ENCODE measurements at places on chromosomes 16 and 17.

GRCh38 chr16:54493061-54493460 is 206.5 kb upstream of the IRX3 start:
- no peaks in the 10 kb centered on the region for H3K4me1 ChIP-seq
- no peak overlapping the region for H3K4me3 ChIP-seq
- no peaks in the 10 kb centered on the region for H3K27me3 ChIP-seq
- H3K27ac ChIP-seq: no peak overlapping the region

DNA sequence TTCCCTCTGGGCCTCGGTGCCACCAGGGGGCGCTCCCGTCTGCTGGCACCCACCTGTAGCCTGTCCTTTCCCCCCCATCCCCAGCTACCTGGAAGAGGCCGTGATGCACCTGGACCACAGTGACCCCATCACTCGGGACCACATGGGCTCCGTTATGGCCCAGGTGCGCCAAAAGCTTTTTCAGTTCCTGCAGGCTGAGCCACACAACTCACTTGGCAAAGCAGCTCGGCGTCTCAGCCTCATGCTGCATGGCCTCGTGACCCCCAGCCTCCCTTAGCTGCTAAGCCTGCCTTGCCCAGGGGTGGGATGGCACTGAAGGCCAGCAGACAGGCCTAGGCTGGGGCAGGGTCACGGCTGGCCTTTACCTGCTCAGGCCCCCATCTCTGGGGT is 818 bp upstream of the NRN1L start:
- DNase-seq: peak; percentile 74
- H3K4me3 ChIP-seq: no peak overlapping the region

DNA sequence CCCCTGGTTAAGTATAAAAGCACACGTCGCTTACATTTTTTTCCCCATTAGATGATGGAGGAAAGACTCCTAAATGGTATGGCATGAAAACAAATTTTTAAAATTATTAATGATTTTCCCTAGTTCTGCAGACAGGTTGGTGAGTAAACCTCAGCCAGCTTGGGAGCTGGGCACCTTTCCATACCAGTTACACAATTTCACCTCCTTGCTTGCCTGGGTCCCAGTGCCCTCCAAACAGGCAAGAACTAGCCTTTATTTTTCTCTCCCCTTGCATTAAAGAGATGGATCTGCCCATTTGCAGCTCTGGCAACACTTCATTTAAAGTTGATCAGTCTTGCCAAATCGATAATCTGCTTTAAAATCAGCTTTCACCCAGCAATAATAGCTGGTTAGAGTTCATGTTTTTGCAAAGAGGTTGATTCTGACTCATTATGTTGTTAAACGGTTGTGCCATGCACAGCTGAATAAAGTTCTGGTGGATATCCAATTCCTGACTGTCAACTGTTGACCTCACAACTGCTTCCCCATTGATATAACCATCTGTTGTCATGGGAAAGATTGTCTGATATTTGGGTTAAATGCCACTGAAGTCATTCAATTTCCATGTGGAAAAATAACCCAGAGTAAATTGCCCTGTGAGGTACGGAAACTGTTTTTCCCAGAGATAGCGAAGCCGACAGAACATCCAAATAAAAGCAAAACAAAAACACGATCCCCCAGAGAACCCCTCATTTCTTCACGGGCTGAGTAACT is 1.3 kb downstream of the C17orf58 start:
- H3K4me1 ChIP-seq: peaks cover 24% of the 10 kb centered on the region
- H3K27ac ChIP-seq: no peak overlapping the region
- no peaks in the 10 kb centered on the region for H3K36me3 ChIP-seq
- peak overlapping the region; percentile 69 for H3K4me3 ChIP-seq
- DNase-seq: no peak

GRCh38 chr16:83911290-83911689 is 12.4 kb downstream of the MLYCD start:
- H3K27ac ChIP-seq: no peak overlapping the region
- H3K4me1 ChIP-seq: no peaks in the 10 kb centered on the region
- H3K27me3 ChIP-seq: no peaks in the 10 kb centered on the region
- H3K4me3 ChIP-seq: no peak overlapping the region

DNA sequence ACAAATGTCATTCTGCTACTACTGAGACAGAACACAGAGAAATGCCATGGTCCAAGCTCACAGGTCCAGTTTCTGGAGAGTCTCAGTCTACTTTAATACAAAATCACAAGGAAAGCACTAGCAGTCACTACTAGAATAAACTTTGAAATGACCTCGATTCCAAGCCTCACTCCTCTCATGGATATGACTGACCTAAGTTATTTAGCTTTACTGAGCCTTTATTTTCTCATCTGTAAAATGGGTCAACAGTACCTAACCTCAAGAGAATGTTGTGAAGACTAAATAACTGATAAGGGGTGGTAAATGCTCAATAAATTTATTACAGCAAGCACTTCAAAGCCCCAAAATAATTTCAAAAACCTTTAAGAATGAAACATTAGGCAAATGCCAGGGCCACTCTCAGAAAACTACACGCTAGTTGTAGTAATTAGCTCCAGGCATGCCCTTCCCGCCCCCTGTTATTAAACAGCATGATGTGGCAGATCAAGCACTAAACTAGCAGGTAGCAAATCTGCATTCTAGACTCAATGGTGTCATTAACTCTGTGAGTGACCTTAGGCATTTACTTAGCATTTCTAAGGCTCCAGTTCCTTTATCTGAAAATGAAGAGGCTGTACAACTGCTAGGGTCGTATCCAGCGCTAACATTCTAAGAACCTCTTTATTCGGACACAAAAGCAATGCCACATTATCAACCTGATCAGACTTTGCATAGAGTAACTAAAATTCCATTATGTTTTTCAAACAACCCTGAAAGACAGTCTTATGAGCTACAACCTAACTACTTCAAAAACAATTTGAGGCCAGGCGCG is 8.4 kb downstream of the GSPT1 start:
- H3K36me3 ChIP-seq: peaks cover 20% of the 10 kb centered on the region
- H3K27me3 ChIP-seq: no peaks in the 10 kb centered on the region
- no peak overlapping the region for H3K4me3 ChIP-seq
- H3K4me1 ChIP-seq: peaks cover 24% of the 10 kb centered on the region
- no peak overlapping the region for H3K27ac ChIP-seq

- no peak overlapping the region for H3K4me3 ChIP-seq
- no peak overlapping the region for H3K27ac ChIP-seq
- no peaks in the 10 kb centered on the region for H3K36me3 ChIP-seq
- no peaks in the 10 kb centered on the region for H3K4me1 ChIP-seq
Observed at GRCh38 chr17:71922439-71922838, 198.4 kb upstream of the SOX9 start.

- H3K36me3 ChIP-seq: no peaks in the 10 kb centered on the region
- H3K4me3 ChIP-seq: no peak overlapping the region
- H3K27ac ChIP-seq: no peak overlapping the region
- peak; percentile 12 for DNase-seq
- H3K27me3 ChIP-seq: no peaks in the 10 kb centered on the region
Observed at GRCh38 chr17:64273006-64273405, 9.9 kb upstream of the TEX2 start.

DNA sequence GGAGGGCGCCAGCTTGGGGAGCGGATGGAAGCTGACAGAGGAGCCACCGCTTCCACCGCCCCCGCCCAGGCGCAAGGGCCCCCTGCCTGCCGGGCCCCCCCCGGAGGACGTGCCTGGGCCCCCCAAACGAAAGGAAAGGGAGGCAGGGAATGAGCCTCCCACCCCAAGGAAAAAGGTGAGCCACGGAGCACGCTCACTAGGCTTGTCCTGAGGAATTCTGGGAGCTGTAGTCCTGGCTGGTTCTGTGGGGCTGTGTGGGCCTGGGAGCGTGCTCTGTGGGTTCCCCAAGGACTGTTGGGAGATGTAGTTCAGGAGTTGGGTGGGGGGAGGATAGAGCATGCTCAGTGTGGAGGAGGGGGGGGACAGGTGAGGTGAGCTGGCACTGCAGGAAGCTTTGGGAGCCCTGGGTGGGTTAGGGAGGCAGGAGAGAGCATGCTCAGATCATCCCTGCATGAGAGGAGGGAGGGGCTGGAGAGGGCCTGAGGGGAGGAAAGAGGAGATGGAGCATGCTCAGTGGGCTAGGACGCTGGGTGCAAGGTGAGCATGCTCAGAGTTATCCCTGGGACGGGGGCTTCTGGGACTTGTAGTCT is 4.5 kb downstream of the FBXL19 start:
- H3K4me3 ChIP-seq: no peak overlapping the region
- no peaks in the 10 kb centered on the region for H3K27me3 ChIP-seq
- H3K27ac ChIP-seq: peak overlapping the region; percentile 7
- no peaks in the 10 kb centered on the region for H3K4me1 ChIP-seq
- H3K36me3 ChIP-seq: no peaks in the 10 kb centered on the region
- DNase-seq: peak; percentile 37

- no peak for DNase-seq
- H3K4me1 ChIP-seq: peaks cover 10% of the 10 kb centered on the region
- H3K36me3 ChIP-seq: no peaks in the 10 kb centered on the region
- no peak overlapping the region for H3K27ac ChIP-seq
- no peaks in the 10 kb centered on the region for H3K27me3 ChIP-seq
Observed at GRCh38 chr17:82152556-82153294, 54.7 kb upstream of the FASN start.

DNA sequence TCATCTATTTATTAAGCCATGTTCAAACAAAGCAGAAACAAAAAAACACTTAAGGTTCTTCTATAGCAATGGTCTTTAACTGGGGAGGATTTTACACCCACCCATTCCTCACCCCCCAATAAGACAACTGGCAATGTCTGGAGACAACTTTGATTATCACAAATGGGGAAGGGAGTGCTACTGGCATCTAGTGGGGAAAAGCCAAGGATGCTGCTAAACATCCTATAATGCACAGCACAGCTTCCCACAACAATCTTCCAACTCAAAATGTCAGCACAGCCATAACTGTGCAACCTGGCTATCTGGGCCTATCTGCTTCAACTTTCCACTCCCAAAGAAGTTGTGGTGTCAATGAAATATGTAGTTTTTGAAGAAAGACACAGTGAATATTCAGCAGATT is 1044.4 kb downstream of the CDH8 start:
- H3K4me3 ChIP-seq: no peak overlapping the region
- H3K4me1 ChIP-seq: no peaks in the 10 kb centered on the region
- H3K36me3 ChIP-seq: no peaks in the 10 kb centered on the region
- H3K27ac ChIP-seq: no peak overlapping the region
- H3K27me3 ChIP-seq: no peaks in the 10 kb centered on the region

GRCh38 chr16:1559446-1559975 is 26.0 kb downstream of the TMEM204 start:
- H3K4me3 ChIP-seq: no peak overlapping the region
- no peak for DNase-seq
- peaks cover 44% of the 10 kb centered on the region for H3K36me3 ChIP-seq
- peak overlapping the region; percentile 57 for H3K27ac ChIP-seq

DNA sequence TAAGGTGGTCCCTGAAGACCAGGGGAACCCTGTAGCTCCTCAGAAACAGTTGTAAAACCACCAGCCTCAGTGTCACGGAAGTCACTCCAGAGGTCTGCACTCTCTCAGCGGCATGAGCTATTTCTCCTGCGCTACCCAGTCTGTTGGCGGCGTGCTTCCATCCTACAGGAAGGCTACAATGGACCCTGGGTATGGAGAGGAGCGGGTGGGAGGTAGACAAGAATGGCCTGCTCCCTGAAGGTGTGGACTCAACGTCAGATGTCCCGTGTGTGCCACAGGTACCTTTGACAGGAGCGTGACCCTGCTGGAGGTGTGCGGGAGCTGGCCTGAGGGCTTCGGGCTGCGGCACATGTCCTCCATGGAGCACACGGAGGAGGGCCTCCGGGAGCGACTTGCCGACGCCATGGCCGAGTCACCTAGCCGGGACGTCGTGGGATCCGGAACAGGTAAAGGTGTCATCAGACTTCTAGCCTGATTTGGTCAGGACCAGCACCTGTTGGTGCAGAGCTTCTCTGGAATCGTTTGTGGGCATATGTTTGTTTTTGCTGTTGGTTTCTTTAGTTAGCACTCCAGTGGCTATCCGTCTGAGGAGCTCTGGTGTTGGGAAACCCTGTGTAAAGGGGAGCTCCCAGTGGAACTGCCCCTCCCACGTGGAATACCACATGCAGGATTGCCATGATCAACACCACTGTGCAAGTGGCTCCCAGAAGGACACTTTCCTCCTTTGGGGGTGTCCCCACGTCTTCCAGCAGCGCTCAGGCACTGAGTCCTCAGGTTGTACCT is 31.4 kb upstream of the TBX2 start:
- H3K27me3 ChIP-seq: no peaks in the 10 kb centered on the region
- DNase-seq: no peak
- H3K27ac ChIP-seq: no peak overlapping the region
- H3K36me3 ChIP-seq: no peaks in the 10 kb centered on the region

- no peak overlapping the region for H3K27ac ChIP-seq
- H3K4me3 ChIP-seq: no peak overlapping the region
- no peaks in the 10 kb centered on the region for H3K27me3 ChIP-seq
- H3K36me3 ChIP-seq: no peaks in the 10 kb centered on the region
Observed at GRCh38 chr16:85882181-85882810, 16.7 kb upstream of the IRF8 start.

DNA sequence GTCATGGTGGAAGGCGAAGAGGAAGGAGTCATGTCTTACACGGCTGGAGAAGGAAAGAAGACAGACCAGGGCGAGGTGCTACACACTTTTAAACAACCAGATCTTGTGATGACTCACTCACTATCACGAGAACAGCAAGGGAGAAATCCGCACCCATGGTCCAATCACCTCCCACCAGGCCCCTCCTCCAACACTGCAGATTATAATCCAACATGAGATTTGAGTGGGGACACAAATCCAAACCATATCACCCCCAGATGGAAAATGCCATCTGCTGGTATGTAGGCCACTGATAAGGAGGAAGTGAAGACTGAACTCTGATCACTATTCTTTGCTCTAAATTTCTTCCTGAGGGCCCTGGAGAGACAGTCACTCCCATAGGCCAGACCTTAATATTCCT is 7.5 kb upstream of the ITGAX start:
- no peaks in the 10 kb centered on the region for H3K4me1 ChIP-seq
- H3K27ac ChIP-seq: no peak overlapping the region
- H3K36me3 ChIP-seq: no peaks in the 10 kb centered on the region
- H3K4me3 ChIP-seq: no peak overlapping the region
- H3K27me3 ChIP-seq: no peaks in the 10 kb centered on the region

- no peak overlapping the region for H3K27ac ChIP-seq
- no peaks in the 10 kb centered on the region for H3K4me1 ChIP-seq
- H3K4me3 ChIP-seq: no peak overlapping the region
- H3K36me3 ChIP-seq: no peaks in the 10 kb centered on the region
- DNase-seq: no peak
Observed at GRCh38 chr17:33892717-33893591, 362.1 kb upstream of the CCL2 start.

DNA sequence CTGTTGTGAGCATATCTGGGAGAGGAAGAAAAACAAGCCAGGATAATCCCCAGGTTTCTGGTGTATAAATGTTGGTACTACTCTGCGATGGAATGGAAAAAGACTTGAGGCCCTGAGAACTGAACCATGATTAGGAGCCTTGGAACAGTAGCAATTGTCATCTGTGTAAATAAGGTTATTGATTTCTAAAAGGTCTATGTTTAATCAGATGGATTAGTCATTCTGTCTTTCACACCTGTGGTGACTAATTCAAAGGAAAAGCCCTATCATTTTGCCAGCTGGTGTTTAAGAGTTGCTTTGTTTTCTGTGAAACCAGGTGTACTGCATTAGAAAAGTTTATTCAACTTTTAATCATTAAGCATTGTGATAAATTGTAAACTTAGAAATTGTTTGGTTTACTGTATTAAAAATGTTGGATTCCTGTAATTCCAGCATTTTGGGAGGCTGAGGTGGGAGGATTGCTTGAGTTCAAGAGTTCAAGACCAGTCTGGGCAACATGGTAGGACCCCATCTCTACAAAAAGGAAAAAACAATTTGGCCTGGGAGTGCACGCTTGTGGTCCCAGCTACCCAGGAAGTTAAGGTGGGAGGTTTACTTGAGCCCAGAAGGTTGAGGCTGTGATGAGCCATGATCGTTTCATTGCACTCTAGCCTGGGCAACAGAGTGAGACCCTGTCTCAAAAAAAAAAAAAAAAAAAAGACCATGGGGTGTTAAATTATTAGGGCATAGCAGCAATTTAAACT is 29.0 kb upstream of the KPNB1 start:
- no peaks in the 10 kb centered on the region for H3K27me3 ChIP-seq
- no peak for DNase-seq
